ENCODE measurements at places on chromosomes 6 and 20. TPM values are rescaled to one million over a fixed set of nuclear protein-coding genes. Genes with fewer than 3 reads are reported as not detected.

Gene PRDM13
- not detected for polyA plus RNA-seq

Gene ID1
- polyA plus RNA-seq, result 221 TPM

DNA sequence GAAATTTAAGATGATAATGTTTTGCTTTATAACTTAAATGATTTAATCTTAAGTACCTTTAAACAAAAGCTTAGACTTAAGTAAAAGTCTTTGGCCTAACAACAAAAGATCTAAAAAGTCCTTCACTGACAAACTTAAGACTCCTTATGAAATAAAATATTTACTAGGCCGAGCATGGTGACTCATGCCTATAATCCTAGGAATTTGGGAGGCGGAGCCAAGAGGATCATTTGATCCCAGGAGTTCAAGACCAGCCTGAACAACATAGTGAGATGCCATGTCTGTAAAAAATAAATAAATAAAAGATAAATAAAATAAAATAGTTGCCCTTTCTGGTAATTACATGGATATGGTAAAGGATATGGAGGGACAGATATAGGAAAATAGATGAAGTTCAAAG is 12.4 kb downstream of the KATNA1 start:
- no peak for DNase-seq

Gene CFAP61
- 4.9 TPM for polyA plus RNA-seq

Gene SYNDIG1
- polyA plus RNA-seq, result 8.2 TPM

DNA sequence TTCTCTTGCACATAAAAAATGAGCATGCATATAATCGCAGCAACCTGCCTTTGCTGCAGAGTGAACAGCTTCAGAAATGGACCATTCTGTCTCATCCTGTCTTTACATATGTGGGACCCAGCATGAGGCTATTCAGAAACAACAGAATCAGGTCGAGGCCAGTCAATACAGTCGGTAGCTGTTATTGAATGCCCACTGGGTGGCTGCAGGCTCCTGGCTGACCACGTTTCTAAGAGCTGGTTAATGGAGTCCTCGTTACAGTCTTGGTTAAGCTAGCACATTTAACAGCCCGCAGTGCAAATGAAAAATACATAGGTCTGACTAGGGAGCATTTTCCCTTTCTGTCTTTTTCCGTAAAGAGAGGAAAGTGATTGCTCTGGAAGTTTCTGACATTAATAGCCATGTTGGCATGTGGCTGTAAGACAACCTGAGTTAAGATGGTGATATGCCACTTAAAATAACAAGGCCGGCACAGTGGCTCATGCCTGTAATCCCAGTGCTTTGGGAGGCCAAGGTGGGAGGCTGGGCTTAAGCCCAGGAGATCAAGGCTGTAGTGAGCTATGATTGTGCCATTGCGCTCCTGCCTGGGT is 75.0 kb downstream of the SHLD1 start:
- DNase-seq, result no peak

DNA sequence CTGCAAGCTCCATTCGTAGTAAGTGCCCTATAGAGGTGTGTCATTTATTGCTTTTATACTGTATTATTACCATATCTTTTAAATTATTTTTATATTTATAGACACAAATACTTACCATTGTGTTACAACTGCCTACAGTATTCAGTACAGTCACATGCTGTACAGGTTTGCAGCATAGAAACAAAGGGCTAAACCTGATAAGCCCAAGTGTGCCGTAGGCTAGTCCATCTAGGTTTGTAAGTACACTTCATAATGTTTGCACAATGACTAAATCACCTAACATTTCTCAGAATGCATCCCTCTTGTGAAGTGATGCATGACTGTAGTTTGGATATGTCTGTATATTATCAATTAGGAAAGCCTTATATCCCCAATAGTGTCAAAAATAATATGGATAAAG is 122.8 kb downstream of the CLVS2 start:
- no peak for DNase-seq

DNA sequence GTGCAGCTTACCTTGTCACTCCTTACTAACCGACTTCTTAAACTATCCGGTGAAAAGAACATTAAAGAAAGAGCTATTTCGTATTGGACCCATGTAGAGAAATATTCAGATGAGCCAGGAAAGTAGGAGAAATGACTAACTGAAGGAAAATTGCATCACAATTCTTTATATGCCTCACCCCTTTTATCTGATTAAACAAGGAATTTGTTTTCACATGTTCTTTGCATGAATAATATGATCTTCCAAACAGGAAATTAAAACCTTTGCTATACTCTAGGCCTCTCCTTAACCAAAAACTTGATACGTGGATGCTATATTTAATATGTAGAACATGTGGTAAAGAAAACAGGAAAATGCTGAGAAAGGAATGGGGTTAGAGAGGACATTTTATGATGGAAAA is 41.9 kb upstream of the LRRC1 start:
- no peak for DNase-seq

Gene DPPA5
- not detected for polyA plus RNA-seq

Gene NELFE
- polyA plus RNA-seq, result 89.5 TPM

GRCh38 chr6:32369660-32370059 is 2.0 kb downstream of the TSBP1 start:
- DNase-seq, result no peak

DNA sequence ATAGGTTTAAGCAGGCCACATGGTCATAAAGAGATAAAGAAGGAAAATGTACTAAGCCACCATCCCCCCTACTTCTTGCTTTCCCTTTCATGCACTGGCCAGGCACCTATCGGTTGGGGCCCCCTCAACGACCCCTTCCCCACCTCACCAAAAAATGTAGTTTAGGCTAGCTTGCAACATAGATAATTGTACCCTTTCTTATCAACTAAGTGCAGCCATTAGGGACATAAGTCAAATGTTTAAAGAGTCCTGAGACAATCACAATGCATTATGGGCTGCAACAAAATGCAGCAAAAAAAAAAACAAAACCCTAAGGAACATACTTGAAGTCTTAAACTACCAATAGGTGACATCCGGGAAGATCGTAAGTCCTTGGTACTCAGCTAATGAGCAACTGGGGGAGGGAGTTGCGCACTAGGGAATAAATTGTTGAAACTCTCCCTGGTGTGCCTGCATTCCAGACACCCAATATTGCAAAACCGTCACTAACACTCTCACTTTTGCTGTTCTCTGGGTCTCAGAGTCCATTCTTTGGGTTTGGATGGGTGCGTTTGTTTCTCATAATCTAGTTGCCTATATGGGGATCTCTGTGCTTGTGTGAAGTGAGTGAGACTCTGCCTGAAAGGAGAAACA is 12.4 kb upstream of the HLA-G start:
- DNase-seq, result no peak

Gene SIRPA
- polyA plus RNA-seq, result 27.9 TPM

Gene BMP5
- polyA plus RNA-seq, result 6.6 TPM

GRCh38 chr6:157642736-157643135 is 180.3 kb upstream of the SNX9 start:
- DNase-seq, result no peak

GRCh38 chr6:108562503-108562993 is 1.8 kb downstream of the FOXO3 start:
- no peak for DNase-seq

DNA sequence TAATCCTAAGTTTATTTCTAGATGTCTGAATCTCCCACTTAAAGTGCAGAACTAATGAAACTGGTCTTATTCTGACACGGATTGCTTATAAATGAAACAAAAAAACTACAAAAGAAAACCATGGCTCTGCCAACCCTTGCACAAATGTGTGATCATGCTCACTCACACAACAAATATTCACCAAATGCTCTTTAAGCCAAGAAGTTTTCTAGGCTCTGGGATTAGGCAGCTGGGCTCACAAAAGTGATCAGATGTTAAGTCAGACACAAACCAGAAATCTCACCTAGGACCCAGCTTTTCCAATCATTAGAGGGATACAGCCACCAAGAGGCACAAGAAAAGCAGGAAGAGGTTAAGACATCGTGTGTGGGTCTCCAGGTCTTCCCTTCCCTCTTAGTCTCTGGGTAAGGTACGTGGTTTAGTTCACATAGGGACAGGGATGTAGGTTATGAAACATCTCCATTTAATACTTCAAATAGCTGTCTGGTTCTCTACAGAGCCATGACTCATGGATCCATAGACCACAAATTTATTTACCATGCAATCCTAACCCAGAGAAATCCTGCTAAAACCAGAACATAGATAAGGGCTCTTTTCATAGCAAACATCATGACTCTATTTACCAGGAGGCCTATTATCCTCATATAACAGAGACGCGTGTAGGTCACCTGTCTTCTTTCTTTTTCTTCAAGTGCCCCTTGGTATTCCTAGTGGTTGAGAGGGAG is 165.2 kb downstream of the WDR27 start:
- DNase-seq, result no peak

DNA sequence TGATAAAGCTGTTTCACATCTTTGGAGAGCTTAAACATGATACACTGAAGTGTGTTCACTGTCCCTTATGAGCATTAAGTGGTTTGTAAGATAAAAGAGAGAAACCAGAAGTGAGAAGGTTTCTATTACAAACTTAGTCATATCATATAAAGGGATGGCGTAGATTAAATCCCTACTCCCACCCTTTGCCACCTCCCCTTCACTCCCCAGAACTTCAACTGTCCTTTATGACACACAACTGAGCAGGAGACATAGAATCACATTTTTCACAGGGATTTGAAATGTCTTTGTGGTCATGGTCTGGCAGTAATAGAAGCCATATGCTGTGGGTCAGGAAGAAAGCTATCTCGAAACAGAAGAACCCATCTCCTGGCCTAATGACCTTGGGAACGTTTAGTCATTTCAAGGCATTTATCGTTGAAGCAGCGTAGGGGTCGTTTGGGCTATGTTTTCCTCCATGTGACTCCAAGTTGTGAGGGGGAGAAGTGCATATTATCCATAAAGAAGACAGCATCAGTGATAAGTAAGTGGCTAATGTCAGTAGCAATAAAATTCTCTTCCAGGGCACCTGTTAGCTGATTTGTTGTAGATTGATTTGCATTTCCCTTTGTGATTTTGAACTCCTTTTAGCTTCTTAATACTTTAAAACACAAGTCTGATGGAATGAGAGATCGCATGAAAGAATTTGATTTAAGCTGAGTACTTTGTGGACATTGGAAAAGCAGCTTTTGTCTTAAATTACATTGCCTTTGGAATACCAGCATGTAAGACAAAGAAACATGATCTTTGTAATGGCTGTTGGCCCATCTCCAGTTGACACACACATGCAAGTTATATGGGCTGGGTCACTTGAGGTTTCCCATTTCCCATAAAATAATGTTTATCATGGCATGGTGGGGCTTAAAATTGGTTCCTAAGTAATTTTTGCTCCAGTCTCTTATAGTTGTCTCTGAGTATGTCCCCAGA is 501.5 kb upstream of the FLRT3 start:
- no peak for DNase-seq

Gene PACRG
- polyA plus RNA-seq, result 16.4 TPM

GRCh38 chr6:12395898-12396297 is 105.7 kb downstream of the EDN1 start:
- DNase-seq, result no peak
